ENCODE measurements at places on chromosomes 16 and 17. TPM values are rescaled to one million over a fixed set of nuclear protein-coding genes. Genes with fewer than 3 reads are reported as not detected.

Gene TMC8
- polyA plus RNA-seq = not detected

GRCh38 chr17:68260051-68260762 lies 12.4 kb downstream of the AMZ2 start:
- DNase-seq = no peak

Gene WNK4
- 2.1 TPM for polyA plus RNA-seq

DNA sequence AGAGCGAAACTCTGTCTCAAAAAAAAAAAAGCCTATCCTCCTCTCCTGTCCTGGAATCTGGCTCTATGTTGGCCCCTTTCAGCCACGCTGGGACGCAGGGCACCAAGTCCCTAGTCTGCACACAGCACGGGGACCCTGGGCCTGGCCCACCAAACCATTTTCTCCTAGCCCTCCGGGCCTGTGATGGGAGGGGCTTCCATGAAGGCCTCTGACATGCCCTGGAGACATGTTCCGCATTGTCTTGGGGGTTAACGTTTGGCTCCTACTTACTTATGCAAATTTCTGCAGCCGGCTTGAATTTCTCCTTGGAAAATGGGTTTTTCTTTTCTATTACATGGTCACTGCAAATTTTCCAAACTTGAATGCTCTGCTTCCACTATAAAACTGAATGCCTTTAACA lies 12.6 kb upstream of the GPT2 start:
- no peak for DNase-seq

- DNase-seq = no peak
Measured at GRCh38 chr16:88978608-88979346, 1.8 kb upstream of the CBFA2T3 start.

GRCh38 chr17:82374626-82375331 lies 3.2 kb downstream of the UTS2R start:
- no peak for DNase-seq

Gene ADAMTS18
- polyA plus RNA-seq = not detected

Gene MVP
- 219 TPM for polyA plus RNA-seq

Gene B3GNT9
- 25.7 TPM for polyA plus RNA-seq

GRCh38 chr17:73359987-73360410 lies 48.2 kb upstream of the CDC42EP4 start:
- no peak for DNase-seq

GRCh38 chr17:8629371-8630226 lies 926 bp downstream of the MYH10 start:
- DNase-seq = no peak
